ENCODE measurements at places on chromosomes 3 and 15.
A peak's percentile ranks its signal among the peaks of the same experiment; 100 is the strongest.

DNA sequence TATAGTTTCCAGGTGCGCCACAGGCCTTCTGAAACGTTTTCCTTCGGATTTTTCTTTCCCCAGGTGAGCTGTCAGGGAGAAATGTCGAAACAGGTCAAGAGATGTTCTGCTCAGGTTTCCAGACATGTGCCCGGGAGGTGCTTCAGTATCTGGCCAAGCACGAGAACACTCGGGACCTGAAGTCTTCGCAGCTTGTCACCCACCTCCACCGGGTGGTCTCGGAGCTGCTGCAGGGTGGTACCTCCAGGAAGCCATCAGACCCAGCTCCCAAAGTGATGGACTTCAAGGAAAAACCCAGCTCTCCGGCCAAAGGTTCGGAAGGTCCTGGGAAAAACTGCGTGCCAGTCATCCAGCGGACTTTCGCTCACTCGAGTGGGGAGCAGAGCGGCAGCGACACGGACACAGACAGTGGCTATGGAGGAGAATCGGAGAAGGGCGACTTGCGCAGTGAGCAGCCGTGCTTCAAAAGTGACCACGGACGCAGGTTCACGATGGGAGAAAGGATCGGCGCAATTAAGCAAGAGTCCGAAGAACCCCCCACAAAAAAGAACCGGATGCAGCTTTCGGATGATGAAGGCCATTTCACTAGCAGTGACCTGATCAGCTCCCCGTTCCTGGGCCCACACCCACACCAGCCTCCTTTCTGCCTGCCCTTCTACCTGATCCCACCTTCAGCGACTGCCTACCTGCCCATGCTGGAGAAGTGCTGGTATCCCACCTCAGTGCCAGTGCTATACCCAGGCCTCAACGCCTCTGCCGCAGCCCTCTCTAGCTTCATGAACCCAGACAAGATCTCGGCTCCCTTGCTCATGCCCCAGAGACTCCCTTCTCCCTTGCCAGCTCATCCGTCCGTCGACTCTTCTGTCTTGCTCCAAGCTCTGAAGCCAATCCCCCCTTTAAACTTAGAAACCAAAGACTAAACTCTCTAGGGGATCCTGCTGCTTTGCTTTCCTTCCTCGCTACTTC, 3.8 kb downstream of the BHLHE40 start:
- DNase-seq, result no peak

GRCh38 chr3:184388164-184388935, 8.5 kb downstream of the CHRD start:
- no peak for DNase-seq

DNA sequence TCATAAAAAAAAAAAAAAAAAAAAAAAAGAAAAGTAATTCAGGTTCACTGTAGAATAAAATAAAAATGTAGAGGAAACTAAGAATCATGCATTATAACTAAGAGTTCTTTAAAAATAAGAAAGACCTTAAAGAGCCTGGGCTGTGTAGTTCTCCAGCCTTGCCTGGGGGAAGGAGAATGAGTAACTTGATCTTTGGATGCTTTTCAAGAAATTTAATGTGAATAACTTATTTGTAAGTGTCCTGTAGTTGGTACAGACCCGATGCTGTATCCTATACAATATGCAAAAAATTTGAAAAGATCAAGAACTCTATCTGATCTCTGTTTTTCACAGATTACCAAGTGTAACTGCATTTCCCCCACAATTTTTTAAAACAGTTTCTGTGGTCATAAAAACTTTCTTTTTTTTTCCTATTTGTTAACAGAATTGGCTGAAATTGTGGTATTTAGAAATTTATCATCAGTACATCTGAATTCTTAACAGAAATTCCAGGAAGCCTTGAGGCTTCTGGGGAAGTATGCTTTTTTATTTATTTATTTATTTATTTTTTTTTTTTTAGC, 195.3 kb downstream of the THRB start:
- DNase-seq, result no peak

GRCh38 chr15:88115486-88116152, 140.9 kb downstream of the NTRK3 start:
- DNase-seq, result no peak

DNA sequence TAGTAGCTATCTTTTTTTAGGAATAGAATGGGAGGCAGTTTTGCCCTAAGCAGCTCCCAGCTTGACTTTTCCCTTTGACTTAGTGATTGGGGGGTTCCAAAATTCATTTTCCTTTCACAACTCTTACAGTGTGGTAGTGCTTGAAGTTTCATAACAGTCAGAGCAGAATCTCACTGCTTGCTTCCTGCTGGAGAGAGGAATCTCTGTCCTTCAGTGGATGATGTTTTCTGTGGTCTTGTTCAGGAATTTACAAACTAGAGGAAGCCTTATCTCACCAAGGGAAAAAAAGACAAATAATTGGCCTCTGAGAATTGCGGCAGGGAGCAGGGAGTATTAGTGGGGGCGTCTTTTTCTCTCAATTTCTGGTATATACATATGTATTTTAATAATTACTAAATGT, 326.6 kb upstream of the C2CD4B start:
- DNase-seq, result no peak

DNA sequence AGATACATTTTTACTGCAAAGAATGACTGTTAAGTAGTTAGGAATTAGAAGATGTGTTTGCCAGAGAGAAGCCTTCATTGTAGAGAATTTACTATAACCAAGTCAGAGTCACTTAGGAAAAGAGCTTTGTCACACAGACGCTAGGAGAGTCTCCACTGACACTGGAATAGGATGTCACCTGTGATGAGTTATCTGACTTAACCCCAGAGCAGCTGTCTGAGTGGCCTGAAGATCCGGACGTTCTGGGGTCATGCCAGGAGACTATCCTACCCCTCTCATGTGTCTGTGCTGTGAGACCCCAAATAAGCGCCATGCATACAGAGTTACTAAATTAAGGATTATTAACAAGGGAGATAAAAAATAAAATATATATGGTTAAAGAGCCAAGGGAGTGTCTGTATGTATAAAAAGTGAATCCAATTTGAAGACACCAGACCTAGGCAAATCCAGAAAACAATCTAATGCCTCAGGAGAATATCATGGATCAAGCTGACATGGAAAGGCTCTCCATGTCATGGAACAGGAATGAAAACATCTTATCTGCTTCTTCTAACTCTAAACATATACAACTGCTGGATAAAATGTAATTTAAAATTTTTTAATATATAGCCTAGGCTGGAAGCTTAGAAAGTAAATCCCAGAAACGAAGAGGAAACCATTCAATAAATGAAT, 43.5 kb downstream of the ITGB5 start:
- no peak for DNase-seq

- DNase-seq, result no peak
These were observed 543.5 kb downstream of the GABRG3 start for GRCh38 chr15:27514526-27514925.

DNA sequence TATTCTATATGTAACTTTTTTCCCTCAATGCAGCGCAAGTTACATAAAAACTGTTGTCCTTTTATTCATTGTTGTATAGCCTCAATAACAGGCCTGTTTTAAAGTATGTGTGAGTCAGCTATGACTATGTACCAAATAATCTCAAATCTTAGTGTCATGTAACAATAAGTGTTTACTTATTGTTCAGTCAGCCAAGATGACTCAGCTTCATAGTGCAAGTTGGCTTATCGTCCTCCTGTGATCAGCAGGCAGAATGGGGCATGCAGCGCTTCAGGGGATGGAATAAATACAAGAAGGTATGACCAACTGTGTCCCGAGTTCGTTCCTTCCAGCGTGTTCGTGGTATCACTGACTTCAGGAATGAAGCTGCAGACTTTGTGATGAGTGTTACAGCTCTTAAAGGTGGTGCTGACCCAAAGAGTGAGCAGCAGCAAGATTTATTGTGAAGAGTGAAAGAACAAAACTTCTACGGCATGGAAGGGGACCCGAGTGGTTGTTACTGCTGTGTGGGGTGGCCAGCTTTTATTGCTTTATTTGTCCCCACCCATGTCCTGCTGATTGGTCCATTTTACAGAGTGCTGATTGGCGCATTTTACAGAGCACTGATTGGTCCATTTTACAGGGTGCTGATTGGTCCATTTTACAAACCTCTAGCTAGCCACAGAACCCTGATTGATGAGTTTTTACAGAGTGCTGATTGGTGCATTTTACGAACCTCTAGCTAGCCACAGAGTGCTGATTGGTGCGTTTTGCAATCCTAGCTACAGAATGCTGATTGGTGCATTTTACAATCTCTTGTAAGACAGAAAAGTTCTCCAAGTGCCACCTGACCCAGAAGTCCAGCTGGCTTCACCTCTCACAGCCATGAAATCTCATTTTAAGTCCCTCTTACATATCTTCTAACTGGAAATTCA, 1016.0 kb downstream of the MCTP2 start:
- DNase-seq, result no peak

DNA sequence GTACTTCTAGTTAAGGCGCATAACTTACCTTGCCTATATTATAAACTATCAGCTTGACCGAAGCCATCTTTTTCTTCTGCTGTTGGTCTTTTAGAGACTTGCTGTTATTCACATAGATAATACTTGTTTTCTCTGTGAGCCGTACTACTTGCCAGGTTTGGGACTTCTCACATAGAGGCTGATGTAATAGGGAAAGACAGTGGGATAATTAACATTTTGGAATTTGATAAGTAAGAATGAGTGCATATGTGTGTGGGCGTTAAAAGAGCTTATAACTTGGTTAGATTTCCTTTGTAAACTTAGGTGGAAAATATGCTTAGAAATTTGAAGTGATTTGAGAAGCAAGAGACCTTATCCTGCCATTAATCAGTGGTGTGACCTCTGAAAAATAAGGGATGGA, 47.8 kb downstream of the FNDC3B start:
- no peak for DNase-seq

DNA sequence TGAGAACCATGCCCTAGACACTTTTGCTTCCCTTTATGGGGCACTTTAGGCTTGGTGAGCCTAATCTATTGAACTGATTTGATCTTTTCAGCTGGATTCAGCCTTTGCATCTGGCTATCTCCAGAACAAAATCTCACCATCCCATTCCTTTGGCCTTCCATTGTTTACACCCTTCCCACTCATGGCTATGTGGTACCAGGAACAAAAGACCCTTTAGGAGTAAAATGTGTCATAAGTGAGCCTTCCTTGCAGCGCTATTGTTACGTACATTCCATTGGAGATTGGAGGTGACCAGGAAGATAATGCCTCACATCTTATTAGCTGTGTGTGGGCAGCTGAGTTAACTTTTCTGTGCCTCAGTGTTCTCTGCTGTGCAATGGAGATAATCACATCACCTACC, 188.4 kb downstream of the SATB1 start:
- no peak for DNase-seq

- DNase-seq, result no peak
These were observed 35.1 kb upstream of the ZDHHC23 start for GRCh38 chr3:113912552-113913236.

DNA sequence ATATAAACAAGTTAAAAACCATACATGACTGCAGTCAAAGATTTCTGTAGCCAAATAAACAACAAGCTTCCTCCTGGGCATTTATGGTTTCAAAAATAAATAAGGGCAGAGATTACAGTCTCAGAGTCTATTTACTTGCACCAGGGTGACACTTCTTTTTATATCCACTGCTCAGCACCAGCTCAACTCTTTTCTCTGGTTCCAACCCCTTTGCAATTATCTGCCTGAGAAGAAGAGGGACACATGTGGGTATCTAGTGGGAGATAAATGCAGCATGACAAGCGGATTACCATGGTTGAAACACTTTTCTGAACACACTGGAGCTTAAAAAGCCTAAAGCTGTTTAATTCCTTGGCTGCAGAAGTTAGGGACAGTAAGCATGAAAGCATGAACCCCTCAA, 311.5 kb downstream of the CNTN3 start:
- DNase-seq, result no peak

- no peak for DNase-seq
These were observed 177.6 kb downstream of the GHSR start for GRCh38 chr3:172270557-172271166.

DNA sequence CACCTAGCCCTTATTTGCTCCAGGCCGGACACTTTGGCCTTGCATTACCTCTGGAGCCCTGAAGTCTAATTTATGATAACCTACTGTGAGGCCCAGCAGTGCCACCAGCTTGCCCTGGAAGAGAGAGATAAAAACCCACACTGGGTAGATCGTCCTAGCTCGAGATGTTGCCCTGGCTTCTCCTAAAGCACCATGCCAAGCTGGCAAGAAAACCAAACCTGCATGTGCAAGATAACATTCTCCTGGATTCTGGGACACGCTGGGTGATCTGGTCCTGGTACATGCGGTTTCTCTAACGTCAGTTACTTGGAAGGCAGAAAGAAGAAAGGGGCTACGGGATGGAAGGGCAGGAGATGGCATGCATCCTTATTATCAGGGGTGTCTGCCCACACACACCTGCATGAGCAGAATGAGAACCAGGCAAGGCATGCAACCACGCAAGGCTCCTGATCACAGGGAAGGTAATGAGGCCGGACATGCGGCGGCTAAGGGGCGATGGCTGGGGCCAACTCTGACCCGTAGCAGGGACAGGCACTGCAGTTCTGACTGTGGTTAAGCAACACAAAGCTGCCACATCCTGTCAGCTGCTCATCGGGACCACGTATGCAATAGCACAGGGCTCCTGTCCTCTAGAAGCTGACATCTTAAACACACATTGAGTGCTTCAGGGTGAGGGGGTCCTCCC, 73.0 kb downstream of the OXNAD1 start:
- peak; percentile 37 for DNase-seq

DNA sequence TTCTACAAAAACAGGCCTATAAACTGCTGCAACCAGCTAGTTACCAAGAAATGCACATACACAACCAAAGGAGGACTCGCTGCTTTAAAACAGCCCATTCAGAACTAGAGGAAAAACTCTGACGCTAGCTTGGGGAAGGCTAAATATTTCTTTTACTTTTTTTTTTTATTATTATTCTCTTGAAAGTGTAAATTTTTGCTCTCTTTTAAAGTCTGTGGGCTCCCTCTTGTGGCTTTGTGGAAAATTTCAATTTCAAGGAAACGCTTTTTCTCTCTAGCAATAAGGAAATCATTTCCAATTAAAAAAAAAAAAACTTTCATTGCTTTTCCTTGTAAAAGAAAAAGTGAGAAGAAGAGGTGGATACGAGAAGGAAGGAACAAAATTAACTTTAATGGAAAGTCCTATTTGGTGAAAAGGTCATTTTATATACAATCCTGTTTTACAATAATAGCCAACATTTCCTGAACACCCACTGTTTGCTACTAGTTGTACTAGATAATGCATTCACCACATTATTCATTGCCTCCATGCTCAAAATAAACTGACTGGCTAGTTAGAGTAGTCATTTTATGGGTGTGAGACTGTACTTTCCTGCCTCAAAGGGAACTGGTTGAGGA, 51.2 kb upstream of the SAMMSON start:
- DNase-seq, result no peak

DNA sequence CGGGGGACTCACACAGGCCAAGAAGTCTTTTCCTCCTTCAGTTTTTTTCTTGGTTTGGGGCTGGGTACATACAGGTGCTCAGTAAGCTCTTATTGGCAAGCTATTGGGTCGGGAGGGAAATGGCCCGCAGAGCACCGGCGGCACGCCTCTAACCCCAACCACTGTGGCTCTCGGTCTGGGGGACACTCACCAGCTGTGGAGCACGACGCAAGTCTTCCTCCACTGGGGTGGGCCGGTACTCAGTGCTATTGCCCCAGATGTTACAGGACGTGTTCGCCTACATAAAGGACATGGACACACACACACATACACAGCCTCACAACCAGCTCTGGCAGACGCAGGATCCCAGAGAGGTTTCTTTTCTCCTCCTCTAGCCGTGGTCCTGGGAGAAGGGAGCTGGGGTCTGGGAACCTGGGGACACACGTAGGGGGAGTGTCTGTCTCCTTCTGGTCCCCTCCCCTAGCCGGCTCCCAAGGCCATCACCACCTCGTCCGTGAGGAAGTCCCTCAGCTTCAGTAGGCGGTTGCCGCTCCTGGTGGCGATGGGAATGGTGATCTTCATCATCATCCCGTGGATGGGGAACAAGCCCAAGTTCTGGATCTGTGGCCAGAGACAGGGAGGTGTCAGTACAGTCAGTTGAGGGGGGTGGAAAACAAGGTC, 33.4 kb downstream of the FEM1B start:
- DNase-seq, result no peak
